Activated naive CD4-positive, alpha-beta T cell (primary cell): ENCODE measurements at places on chromosomes 6 and 20.

GRCh38 chr20:10741060-10741459 lies 67.3 kb upstream of the JAG1 start:
- DNase-seq, result no peak

- no peak for DNase-seq
These were observed 16.0 kb downstream of the MARCKS start for GRCh38 chr6:113873043-113873667.

DNA sequence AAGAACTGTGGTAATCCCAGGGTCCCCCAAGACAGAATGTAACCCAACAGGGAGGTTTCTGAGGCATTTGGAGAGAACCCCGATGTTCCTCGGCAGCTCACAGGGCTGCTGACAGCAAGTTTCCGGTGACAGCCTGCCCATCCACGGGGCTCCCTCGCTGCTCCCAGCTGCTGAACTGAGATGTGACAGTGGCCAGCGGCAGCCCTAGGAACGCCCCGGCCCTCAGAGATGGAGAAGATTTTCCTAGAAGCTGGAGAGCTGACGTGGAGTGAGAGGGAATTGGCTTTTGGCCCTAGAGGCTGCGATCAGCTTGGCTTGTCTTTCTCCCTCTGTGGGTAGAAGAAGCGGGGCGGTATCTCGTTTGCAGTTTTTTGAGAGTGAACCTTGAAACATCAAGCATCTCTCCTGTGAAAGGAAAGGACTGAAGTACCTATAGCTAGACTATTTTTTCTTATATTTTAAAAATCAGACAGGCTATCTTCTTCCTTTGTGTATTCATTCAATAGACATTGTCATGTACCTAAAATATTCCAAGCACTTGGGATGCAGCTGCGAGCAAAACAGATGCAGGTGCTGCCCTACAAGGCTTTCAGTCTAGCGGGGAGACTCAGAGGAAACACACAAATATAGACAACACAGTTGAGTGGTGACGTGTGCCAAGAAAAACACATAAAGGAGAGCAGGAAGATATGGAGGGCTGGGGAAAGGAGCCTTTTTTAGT lies 28.4 kb upstream of the NFATC2 start:
- DNase-seq, result no peak

- DNase-seq, result no peak
These were observed 372.7 kb downstream of the CDKAL1 start for GRCh38 chr6:20906945-20907344.

DNA sequence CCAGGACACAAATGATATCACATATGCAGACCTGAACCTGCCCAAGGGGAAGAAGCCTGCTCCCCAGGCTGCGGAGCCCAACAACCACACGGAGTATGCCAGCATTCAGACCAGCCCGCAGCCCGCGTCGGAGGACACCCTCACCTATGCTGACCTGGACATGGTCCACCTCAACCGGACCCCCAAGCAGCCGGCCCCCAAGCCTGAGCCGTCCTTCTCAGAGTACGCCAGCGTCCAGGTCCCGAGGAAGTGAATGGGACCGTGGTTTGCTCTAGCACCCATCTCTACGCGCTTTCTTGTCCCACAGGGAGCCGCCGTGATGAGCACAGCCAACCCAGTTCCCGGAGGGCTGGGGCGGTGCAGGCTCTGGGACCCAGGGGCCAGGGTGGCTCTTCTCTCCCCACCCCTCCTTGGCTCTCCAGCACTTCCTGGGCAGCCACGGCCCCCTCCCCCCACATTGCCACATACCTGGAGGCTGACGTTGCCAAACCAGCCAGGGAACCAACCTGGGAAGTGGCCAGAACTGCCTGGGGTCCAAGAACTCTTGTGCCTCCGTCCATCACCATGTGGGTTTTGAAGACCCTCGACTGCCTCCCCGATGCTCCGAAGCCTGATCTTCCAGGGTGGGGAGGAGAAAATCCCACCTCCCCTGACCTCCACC lies 42.2 kb downstream of the SIRPA start:
- DNase-seq, result no peak

DNA sequence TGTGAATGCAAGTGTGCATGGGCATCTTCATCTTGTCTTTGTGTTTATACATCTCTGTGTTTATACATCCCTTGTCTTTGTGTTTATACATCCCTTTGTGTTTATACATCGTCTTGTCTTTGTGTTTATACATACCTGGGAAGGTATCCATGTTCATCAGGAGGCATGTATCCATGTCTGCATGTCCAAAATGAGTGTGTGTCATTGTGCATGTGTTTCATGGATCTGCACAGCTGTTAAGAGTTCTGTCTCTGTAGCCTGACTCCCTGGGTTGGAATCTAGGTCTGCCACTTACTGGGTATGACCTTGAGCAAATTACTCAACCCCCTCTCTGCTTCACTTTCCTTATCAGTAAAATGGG lies 50.1 kb upstream of the SIRPA start:
- no peak for DNase-seq

DNA sequence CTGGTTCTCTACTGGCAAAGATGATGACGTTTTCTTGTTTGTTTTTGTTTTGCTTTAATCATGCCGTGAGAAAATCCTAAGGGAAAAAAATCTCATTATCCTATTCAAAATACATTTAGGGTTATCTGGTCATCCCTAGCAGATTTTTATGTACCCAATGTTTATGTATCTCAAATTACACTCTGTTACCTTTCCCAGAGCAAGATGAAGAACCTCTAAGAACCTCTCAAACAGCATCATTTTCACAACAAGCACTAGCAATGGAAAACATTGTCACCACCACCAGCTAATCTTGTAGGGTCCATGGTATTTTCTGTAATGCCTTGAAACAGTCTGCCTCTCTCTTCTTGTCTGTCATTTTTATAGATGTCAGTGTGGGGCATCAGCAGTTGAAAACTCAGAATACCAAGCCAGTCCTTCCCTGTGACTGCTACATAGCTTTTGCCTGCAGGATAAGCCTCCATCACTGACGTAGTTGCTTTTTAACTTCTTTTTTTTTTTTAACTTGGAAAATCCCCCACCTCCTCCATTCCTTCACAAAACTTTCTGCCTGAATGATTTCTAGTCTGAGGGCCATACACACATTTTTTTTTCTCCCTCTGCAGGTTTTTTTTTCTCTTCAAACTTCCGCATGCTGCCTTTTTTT lies 2.4 kb upstream of the SNAP25 start:
- no peak for DNase-seq
